Astrocyte of the spinal cord (primary cell): ENCODE measurements at places on chromosomes 4 and X.
A peak's percentile ranks its signal among the peaks of the same experiment; 100 is the strongest.

DNA sequence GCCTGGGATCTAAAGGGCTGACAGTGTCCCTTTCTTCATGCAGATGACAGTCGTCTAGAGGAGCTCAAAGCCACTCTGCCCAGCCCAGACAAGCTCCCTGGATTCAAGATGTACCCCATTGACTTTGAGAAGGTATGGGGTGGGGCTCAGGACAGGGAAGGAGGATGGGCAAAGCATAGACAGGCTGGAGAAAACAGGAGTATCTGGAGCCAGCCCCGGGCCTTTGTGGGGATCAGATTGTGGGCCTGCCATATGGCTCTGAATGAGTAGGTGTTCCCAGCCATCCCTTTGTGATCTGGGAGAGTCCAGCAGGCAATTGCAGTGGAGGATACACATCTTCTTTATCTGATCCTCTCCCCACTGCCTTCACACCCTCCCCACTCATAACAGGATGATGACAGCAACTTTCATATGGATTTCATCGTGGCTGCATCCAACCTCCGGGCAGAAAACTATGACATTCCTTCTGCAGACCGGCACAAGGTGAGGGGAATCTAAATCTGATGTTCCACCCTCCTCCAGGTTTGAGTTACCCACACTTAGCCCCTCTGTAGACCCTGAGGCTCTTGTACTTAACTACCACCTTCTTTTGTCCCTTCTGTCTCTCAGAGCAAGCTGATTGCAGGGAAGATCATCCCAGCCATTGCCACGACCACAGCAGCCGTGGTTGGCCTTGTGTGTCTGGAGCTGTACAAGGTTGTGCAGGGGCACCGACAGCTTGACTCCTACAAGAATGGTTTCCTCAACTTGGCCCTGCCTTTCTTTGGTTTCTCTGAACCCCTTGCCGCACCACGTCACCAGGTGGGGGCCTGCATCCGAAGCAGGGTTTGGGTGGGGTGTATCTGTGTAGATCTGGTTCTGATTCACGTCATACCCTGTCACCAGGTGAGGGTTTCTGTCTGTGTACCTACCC, 5.8 kb upstream of the CDK16 start:
- no peak for DNase-seq

GRCh38 chr4:86981789-86982188, 47.0 kb downstream of the AFF1 start:
- DNase-seq: no peak

GRCh38 chr4:26226629-26227376, 94.0 kb upstream of the RBPJ start:
- DNase-seq: no peak

GRCh38 chr4:83361416-83362103, 26.9 kb upstream of the HPSE start:
- no peak for DNase-seq

GRCh38 chr4:83780053-83780733, 244.3 kb downstream of the GPAT3 start:
- no peak for DNase-seq

- no peak for DNase-seq
Measured at GRCh38 chrX:108310506-108310905, 127.7 kb downstream of the COL4A6 start.

- DNase-seq: peak; percentile 94
Measured at GRCh38 chr4:85402371-85402770, 72.6 kb upstream of the ARHGAP24 start.

- DNase-seq: peak; percentile 32
Measured at GRCh38 chrX:65642914-65643491, 24.5 kb upstream of the MSN start.

DNA sequence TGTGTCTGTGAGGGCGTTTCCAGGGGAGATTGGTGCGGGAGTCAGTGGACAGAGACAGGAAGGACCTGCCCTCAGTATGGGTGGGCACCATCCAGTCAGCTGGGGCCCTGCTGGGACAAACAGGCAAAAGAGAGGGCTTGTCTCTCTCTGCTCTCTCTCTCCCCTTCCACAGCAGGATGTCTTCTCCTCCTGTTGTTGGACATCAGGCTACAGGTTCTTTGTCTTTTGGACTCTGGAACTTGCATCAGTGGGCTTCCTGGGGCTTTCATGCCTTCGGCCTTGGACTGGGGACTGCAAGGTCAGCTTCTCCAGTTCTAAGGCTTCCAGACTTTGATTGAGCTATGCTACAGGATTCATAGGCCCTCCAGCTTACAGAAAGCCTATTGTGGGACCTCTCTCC, 59.6 kb downstream of the ADGRA3 start:
- DNase-seq: no peak

GRCh38 chr4:41394481-41394894, 137.8 kb downstream of the UCHL1 start:
- DNase-seq: no peak

- DNase-seq: peak; percentile 24
Measured at GRCh38 chr4:187019896-187020295, 296.2 kb upstream of the FAT1 start.

DNA sequence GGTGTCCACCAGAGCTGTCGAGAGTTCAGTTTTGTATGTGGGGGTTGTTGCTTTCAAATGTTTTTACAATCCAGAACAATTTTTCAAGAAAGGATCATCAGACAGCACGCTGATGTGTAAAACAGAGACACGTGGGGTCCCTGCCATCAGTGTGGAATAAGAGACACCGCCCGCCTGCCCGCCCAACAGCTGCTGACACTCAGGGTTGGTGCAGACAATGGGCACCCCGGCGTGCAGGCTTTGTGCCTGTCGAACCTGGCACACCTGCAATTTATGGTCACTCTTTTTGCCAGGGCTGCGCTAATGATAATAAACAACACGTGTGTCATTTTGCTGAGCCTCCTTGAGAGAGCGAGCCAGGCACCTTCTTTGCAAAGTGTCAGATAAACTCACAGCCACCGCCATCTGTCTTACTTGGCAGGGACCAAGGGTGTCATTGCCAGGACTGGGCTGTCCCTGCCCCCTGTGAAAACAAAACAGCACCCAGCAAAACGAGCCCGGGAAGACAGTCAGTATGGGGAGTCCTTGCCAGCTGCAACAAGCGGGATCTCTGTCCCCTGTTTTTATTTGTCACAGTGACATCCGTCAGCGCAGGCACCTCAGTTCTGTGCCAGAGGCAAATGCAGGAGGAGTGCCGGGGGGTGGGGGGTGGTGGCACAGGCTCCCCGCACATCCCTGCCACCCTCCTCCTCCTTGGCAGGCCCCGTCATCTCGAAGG, 69.1 kb downstream of the PSAPL1 start:
- no peak for DNase-seq

GRCh38 chrX:35392232-35392631, 405.9 kb upstream of the MAGEB16 start:
- DNase-seq: no peak

DNA sequence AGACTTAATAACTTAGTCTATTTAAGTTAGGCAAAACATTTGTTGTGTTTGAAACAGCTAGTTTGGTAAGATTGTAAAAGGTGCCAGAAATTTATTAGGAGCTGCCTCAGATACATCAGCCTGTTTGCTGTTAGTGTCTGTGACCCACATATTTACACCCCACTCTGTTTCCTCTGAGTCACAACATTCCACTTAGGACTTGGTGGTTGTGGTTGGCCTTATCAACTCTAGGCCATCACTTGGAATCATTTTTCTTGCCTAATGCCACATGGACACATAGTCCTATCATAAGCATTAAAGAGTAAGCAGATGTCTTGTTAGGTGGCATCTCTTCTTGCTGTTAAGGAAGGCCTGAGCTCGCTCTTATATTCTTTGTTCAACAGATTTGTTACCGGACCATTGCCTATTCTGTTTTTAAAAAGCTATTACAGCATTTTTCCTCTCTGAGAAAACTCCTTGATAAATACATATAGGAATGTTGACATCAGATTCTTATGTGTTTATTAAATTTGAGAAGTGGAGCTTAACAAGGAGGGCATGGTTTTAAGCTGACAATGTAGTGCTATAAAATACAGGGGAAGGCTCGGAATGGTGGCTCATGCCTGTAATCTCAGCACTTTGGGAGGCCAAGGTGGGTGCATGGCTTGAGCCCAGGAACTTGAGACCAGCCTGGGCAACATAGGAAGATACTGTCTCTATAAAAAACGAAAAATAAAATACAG, 51.2 kb upstream of the PGRMC2 start:
- DNase-seq: peak; percentile 80

GRCh38 chr4:83011689-83012199, 1.1 kb upstream of the LIN54 start:
- DNase-seq: peak; percentile 24

GRCh38 chr4:32140636-32141035, 1420.5 kb downstream of the PCDH7 start:
- peak; percentile 96 for DNase-seq

- no peak for DNase-seq
Measured at GRCh38 chrX:132594129-132594528, 105.3 kb upstream of the MBNL3 start.
